NCI-H748 treated with DMSO at 0.1 percent for 48 hours (cell line): ENCODE measurements at places on chromosomes 16 and 17.

DNA sequence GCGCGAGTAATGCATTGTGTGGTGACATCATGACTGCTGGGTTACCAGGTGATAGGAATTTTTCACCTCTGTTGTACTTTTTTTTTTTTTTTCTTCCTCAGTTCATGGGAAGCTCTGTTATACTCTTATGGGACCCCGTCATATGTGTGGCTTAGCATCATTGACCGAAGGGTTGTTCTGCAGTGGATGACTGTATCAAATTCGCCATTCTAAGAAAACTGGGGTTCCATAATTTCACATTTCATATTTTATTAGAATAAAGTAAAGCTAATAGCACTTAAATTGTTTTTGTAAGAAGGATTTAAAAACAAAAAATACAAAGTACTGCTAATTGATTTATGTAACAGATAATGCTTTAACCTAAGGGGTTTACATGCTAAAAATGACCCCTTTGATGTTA is 32.0 kb upstream of the MRC2 start:
- DNase-seq, result no peak

- DNase-seq, result no peak
These were observed 162.8 kb downstream of the FOXL1 start for GRCh38 chr16:86740906-86741799.

DNA sequence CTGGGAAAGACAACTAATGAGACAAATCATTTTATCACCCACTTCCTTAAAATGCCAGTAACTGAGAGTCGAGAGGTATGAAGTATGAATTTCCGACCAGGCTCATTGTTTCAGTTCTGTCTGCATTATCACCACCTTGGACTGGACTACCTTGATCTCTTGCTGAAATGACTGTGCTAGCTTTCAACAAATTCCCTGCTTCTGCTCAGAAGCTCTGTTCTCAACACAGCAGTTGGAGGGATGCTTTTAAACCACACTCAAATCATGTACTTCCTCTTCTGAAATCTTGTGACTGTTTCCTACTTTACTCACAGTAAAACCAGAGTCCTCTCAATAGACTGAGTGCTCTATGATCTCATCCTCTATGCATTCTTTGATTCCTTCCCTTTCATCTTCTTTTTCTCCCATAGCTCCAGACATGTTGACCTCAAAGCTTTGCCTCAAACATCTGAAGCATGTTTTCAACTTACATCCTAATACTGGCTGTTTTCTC is 195.8 kb downstream of the KCNJ2 start:
- DNase-seq, result no peak

DNA sequence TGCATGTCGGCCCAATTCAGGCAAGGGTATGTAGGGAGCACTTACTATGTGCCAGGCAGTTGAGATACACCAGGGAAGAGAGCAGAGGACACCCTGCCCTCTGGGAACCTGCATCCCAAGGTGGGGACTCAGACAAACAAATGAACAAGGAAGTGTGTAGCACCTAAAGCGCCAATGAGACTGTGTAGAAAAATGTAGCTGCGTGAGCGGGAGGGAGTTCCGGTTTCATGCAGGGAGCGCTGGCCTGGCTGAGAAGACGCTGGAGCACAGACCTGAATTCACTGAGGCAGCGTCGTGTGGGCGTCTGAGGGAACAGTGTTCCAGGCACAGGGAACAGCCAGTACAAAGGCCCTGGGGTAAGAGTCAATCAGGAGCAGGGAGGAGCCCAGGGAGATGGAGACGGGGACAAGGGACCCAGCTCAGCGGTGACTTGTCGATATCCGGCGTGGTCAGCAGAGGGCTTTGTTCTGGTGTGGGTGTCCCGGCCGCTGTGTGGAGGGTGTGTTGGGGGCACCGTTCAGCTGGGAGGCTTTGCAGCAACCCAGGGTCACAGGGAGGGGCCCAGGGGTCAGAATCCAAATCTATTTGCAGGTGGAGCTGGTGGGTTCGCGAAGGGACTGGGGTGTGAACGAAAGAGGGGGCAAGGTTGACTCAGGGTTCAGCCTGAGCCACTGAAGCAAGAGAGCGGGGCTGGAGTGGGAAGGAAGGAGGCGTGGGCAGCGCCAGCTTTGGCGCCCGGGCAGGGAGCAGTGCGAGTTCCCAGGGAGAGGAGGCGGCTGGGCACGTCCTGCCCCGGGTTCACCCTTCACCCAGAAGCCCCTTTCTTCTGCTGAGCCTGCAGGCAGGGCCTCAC is 17.8 kb upstream of the OSGIN1 start:
- DNase-seq, result no peak

DNA sequence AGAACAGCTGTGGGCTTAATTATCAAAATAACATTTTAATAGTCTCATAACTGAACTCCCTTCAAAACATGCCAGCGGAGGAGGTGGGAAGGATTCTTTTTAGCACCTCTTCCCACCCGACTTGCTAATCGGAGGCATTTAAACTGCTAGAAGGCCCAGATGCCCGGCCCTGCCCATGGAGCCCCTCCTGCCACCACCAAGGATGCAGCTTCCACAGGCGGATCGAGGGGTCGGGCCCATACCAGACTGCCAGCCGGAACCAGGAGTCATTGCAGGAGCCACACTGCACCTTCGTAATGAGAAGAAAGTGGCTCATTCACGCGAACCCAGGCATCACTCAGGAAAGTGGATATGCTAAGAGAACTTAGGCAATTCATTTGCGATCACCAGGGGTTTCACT is 201.2 kb downstream of the C16orf78 start:
- no peak for DNase-seq

GRCh38 chr17:40664582-40665333 is at the start of gene KRT222:
TSS of gene KRT222 (minus strand) at chr17:40665177. CDS start at chr17:40665099, 78 bp downstream.
- DNase-seq, result no peak

GRCh38 chr17:83029571-83029970 is 49.8 kb upstream of the METRNL start:
- no peak for DNase-seq

DNA sequence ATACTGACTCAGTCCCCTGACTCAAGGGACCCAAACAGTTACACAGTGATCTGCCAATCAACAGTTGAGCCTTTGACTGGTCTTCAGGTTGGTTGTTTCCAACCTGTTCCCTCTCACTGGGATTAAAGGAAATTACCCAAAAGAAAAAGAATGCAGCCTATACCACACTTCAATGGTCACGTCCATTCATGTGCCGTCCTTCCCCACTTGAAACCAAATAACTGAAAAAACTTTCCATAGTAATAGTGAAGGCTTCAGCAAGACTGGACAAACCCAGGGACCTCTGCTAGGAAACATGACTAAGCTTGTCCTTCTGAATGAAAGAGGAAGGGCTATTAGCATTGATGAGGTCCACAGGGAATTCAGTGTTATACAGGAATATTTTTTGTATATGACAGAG is 30.6 kb downstream of the MRPS23 start:
- DNase-seq, result no peak

DNA sequence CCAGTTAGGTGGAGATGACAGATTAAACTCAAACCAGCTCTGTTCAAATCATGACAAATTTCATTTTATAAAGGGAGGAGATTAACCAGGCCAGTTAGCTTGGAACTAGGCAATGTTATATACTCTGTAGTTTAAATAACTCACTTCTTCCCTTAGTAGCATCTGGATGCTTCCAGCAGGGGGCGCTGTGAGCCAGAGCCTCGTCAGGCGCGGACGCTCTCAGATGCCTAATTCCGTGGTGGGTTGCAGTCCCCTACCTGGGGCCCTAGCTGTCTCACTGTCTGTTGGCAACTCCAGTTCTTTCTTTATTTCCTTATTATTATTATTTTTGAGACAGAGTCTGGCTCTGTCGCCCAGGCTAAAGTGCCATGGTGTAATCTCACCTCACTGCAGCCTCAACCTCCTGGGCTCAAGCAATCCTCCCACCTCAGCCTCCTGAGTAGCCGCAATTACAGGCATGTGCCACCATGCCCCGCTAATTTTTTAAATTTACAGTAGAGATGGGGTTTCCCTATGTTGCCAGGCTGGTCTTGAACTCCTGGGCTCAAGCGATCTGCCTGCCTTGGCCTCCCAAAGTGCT is 17.3 kb upstream of the WFDC1 start:
- peak; percentile 4 for DNase-seq

DNA sequence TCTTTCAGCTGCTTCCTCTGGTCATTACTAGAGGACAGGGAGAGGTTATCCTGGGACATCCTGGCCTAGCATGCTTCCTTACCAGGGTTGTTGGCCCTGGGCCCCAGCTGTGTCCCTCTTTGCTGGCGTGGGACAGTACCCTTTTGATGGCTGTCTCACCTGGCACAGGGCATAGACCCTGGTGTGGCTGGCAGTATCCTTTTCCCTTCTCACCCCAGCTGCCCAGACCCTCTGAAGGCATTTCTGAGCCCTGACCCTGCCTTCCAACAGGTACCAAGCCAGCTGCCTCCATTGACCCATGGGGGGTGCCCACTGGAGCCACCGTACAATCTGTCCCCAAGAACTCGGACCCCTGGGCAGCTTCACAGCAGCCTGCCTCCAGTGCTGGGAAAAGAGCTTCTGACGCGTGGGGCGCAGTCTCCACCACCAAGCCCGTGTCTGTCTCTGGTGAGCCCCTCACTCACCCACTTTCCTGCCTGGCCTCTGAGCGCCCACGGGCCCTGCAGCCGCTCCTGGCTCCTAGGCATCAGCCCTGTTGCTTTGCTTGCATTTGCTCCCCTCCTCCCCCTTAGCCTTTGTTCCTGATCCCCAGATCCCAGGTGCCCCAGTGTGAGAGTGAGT is 34.0 kb downstream of the B9D1 start:
- DNase-seq, result no peak

GRCh38 chr17:35726127-35726952 is 5.1 kb upstream of the RASL10B start:
- no peak for DNase-seq

- DNase-seq, result no peak
These were observed 41.4 kb downstream of the FOXK2 start for GRCh38 chr17:82560802-82561428.

DNA sequence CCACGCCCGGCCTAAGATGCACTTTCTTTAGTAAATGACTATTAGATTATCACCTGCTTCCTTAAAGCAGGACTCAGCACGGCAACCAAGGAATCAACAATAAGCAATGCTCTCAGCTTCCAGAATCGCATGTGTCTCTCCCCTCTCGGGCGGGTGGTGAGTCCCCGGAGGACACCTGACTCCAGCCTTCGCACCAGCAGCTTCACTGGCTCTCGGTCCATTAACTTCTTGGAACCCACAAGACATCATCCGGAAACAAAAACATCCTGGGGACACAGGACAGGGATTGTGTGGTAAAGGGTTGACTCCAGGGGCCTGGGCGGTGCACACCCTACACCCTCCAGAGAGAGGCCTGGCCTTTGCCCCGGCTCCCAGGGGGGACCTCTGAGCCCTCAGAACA is 22.7 kb downstream of the UTS2R start:
- DNase-seq, result no peak

GRCh38 chr16:66262253-66263167 is 104.0 kb upstream of the CDH5 start:
- no peak for DNase-seq

- DNase-seq, result no peak
These were observed 13.0 kb downstream of the C16orf87 start for GRCh38 chr16:46817961-46818360.

DNA sequence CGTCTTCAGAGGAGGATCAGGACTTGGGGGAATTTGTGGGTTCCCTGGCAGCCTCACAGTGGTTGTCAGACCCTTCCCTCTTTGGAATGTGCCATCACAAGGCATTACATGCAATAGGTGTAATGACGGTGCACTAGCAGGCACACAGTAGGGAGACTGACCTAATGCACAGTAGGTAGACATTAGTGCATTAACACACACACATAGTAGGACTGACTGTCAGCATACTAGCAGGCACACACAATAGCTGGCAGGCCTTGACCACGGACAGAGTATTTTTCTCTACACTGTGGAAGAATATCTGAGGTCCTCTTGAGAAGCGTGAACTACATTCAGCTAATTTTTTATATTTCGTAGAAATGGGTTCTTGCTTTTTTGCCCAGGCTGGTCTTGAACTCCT is 10.9 kb upstream of the UBALD2 start:
- no peak for DNase-seq

GRCh38 chr16:57724531-57724930 is 11.0 kb upstream of the KATNB1 start:
- DNase-seq, result no peak

DNA sequence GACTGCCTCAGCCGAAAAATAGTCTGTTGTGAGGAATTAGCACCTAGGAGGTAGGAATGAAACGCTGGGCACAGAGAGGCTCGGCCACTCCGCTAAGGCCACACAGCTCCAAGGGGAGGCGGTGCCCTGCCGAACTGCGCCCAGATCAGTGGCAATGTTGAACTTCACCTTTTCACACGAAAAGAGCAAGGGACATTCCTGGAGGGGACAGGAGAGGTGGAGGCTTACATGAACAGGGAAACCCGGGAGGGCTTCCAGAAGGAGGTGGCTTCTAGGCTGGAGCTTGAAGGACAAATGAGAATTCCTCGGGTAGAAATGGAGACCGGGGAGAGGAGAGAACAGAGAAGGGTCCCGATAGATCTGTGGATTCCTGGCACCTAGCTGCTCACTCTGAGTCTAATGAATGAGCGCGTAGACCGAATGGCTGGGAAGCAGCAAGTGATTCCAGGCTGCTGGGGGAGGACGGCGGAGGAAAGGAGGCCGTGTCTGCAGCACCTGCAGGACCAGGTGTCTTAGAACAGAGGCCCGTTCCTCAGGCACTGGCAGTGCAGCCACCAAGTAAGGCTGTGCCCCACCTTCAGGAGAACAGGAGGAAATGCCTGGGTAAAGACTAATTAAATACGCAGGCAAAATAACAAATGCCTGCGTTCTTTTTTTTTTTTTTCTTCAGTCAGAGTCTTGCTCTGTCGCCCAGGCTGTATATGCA is 722 bp upstream of the SLC38A10 start:
- DNase-seq, result peak; percentile 1

GRCh38 chr17:73271072-73271471 is 9.4 kb upstream of the CPSF4L start:
- no peak for DNase-seq

DNA sequence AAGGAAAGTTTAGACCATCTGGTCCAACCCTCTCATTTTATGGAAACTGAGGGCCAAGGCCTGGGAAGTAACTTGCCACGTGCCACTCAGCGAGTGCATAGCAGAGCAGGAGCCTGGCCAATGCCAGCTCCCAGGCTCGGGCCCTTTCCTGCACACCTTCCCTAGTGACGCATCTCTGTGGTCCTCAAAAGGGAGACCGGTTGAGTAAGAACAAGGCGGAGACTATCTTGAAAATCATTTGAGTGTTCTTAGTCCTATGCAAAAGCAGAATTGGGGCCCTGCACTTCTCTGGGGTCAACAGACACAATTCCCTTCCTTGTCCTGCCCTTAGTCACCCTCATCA is 2.8 kb downstream of the CCL4 start:
- no peak for DNase-seq

DNA sequence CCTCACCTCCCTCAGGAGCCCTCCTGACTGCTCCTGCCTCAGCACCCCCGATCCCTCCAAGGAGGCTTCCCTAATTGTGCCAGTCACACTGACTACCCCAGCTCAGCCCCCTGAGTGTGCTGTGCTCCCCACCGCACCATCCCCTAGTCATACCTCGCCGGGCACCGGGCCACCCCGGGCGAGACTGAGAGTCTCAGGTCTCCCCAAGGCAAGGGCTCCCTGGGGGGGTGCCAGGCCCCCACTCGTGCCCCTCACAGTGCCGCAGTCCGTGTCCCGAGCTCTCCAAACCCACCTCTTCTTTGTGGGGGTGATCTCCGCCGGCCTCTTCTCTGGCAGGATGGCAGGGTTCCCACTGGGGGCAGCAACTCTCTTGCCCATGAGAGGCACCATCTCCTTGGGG is 3.2 kb downstream of the TRPV3 start:
- no peak for DNase-seq
